ENCODE measurements at places on chromosomes 13 and 19.

- DNase-seq = no peak
Observed at GRCh38 chr13:42969565-42970172, 22.4 kb downstream of the EPSTI1 start.

DNA sequence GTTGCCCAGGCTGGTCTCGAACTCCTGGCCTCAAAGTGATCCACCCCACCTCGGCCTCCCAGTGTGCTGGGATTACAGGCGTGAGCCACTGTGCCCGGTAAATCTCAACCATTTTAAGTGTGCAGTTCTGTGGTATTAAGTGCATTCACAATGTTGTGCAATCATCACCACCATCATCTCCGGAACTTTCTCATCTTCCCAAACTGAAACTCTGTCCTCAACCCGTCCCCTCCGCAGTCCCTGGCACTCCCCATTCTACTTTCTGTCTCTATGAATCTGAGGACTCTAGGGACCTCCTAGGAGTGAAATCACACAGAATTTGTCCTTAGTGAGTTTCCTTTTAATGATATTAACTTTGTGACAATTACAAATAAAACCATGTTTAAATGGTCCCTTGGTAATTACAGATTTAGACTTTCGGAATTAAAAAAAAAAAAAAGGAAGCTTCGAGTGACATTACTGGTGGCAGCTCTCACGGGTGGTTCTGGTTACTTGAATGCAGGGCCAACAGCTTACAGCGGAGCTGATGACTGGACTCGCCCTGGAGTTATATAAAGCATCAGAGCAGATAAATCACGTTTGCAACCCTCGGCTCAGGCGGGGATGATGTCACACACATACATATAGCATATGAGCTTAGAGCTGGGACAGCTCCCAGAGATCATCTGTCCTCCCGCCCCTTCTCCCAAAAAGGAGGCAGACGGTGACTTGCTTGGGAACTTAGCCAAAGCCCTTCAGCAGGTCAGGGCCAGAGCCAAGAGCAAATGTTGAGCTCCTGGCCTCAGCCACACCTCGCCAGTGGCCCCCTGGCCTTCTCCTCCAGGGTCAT is 89.8 kb downstream of the ZNF557 start:
- no peak for DNase-seq

GRCh38 chr13:47521890-47522487 is 479.1 kb downstream of the SUCLA2 start:
- DNase-seq = no peak

DNA sequence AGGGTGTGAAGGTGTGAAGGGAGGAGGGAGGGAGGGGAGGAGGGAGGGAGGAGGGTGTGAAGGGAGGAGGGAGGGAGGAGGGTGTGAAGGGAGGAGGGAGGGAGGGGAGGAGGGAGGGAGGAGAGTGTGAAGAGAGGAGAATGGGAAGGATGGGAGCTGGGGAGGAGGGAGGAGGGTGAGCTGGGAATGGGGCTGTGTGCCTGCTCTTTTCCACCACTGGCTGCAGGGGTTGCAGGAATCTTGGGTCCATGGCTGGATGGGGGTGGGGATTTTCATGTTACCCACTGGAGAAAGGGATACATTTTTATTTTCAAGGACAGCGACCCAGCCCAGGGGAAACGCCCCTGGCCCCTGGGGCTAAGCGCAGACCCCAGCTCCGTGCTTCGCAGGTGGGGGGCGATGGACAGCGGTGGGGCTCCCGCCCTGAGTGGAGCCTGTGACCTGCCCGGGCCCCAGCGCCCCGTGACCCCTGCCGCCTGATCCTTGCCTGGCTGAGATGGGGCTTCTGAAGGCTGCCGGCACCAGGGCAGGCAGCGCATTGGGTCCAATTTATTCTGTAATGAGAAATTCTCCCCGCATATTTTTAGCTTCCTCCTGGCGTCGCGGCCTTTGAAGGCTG is 3.0 kb upstream of the EFNA2 start:
- DNase-seq = no peak

- DNase-seq = no peak
Observed at GRCh38 chr19:44111910-44112463, 1.2 kb upstream of the ZNF225 start.

DNA sequence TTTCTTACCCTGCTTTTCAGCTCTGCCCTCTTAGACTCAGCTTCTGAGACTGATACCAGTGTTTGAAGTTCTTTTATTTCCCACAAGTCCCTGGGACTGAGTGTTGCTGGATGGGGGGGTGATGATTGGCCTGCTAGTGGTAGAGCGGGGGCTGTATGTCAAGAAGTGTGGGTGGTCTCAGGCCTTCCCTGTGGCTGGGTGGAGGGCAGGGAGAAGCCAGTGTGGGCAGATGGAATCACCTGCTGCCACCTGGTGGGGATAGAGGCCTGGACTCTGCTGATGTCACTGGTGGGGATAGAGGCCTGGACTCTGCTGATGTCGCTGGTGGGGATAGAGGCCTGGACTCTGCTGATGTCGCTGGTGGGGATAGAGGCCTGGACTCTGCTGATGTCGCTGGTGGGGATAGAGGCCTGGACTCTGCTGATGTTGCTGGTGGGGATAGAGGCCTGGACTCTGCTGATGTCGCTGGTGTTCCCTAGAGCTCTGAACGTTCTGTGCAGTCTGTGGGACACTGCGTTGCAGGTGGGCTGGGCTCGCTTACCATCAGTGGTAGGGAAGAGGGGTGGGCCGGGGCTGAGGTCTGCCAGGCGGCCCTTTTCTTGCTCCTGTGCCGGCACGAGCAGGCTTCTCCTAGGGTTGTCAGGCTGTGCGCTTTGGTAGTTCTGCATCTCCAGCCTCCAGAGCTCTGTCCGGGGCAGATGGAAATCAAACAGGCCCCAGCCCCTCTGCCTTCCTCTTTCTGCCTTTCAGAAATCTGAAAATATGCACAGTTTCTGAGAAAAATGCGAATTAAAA is 101.3 kb downstream of the ARHGEF7 start:
- DNase-seq = no peak

GRCh38 chr19:17236811-17237543 is 8.7 kb downstream of the NR2F6 start:
- no peak for DNase-seq

DNA sequence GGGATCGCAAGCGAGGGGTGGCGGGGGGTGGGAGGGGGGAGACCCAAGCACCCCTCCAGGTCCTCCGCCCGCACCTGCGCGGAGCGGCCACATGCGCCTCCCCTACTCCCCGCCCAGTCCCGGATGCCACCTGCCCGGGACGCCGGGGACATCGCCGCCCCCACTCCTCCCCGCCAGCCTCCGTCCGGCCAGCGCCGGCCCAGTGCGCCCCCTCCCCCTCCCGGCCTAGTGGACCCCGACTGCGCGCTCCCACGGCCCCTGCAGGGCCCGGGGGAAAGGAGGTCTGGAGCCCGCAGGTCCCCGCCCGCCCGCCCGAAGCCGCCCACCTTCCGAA is 263 bp downstream of the RHPN2 start:
- no peak for DNase-seq

DNA sequence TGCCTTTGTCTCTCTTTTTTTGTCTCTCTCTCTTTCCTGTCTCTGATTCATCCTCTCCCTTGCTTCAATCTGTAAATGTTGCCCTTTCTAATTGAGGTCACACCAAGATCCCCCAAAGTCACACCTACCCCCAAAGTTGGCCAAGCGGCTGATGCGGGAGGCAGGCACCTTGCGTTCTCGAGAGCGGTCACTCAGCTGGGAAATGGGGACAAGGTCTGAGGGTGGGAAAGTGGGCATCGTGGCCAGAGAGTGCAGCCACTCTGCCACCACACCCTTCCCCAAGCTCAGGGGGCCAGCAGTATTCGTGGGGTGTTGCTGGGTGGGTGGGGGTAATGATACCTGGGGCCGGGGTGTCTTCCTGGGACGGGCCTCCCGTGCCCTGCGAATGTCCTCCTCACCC is 2.7 kb downstream of the COQ8B start:
- no peak for DNase-seq

DNA sequence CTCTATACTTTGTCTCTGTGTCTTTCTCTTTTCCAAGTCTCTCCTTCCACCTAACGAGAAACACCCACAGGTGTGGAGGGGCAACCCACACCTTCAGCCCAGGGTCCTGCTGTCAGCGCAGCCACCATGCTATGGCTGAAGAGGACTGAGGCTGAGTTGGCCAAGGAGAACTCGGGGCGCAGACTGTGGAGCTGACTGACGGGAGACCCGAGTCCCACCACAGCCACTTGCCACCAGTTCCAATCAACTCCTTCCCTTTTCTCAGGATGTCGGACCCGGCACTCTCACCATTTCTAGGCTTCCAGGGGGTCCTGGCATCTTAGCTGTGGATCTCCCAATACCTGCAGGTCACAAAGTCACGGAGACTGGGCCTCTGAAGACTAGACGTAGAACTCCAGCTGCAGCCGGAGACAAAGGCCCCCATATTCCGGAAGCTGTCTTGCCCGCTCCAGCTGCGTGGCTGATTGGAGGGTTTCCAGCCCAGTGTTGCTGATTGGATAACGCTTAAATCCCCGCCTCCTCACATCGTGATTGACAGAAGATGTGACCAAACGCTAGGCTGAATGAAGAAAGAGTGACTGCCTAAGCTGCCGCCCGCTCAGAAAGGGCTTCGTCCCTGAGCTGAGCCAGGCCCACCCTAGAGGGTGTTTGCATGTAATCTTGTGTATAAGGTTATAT is 63.6 kb downstream of the ZNF429 start:
- DNase-seq = no peak

- no peak for DNase-seq
Observed at GRCh38 chr13:40613192-40613818, 53.1 kb downstream of the FOXO1 start.

- DNase-seq = no peak
Observed at GRCh38 chr19:32357720-32358119, 12.3 kb downstream of the ZNF507 start.

GRCh38 chr19:29044037-29044436 is 168.9 kb downstream of the UQCRFS1 start:
- no peak for DNase-seq

DNA sequence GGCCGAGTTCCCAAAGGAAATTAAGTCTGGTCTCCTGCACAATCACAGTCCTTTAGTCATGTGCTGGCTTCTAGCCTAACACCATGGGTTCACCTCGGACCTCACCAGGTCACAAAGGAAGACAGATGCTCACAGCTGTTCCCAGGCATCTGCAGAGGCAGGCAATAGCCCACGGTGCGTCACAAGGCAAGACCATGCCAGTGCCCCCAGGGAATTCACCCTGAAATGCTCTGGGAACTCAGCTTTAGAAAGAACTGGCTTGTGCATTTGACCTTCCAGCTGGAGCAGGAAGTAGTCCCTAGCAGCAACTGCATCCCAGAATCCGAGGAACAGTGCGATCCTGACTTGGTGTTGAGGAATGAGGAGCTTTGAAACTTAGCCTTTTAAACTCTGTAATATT is 96.8 kb upstream of the WASF3 start:
- DNase-seq = no peak

DNA sequence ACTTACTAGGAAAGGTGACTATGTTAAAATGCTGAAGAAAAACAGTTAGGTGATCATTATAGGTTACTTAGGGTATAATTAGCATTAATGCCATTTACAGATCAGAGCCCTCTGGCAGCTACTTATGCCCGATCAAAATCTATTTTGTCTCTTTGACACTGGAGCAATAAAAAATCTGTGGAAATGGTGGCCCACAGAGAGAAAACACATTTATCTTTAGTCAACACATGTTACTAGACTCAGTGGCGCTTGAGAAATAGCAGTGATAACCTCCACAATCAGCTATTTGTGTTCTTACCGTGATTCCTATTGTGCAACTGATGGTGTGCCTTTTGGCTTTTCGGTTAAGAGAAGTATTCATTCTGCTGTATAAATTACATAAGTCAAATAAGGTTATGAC is 1519.6 kb downstream of the PCDH9 start:
- DNase-seq = no peak

- no peak for DNase-seq
Observed at GRCh38 chr19:55454787-55455243, 6.6 kb downstream of the ISOC2 start.

- no peak for DNase-seq
Observed at GRCh38 chr19:18202778-18203407, 949 bp downstream of the RAB3A start.

DNA sequence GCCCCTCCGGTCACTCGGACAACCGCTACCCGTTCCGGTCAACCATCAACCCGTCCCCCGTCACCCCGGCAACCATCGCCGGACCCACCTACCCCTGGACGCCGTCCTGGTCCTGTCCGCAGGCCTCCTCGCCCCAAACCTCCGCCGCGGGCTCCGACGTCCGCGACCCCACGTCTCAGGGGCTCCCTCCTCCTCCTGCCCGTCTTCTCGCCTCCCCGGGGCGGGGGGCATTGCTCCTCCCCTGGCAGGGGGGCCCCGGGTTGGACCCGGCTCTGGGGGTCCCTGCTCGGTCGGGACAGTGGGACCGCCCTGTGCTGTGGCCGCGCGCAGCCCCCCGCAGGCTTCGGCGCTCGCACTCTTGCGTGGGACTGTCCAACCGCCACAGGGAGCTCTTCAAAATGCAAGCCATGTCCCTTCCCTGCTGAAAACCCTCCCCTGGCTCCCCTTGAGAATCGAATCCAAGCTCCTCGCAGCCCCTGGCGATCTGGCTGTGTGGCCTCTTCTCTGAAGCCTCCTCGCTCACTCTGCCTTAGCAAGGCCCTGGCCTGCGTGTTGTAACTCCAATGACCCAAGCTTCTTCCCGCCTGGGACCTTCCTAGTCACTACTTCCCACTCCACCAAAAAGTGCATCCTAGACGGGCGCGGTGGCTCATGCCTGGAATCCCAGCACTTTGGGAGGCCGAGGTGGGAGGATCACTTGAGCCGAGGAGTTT is 8.4 kb downstream of the EPHX3 start:
- no peak for DNase-seq

DNA sequence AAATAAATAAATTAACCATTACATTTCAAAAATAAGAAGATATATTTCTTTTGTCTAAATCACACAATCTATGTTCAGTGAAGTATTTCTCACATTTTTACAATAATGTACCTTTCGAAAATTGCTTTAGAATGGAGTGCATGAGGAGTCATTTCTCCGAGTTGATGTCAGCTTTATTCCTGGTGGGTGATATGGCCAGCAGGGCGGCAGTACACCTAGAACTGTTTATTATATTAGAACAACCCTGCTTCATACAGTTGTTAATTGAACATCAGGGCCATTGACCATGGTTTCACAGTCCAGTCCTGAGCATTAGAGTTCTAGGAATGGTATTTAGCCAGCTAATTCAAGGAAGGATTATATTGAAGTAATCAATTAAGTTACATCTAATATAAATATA is 696.3 kb upstream of the SLC10A2 start:
- DNase-seq = no peak

DNA sequence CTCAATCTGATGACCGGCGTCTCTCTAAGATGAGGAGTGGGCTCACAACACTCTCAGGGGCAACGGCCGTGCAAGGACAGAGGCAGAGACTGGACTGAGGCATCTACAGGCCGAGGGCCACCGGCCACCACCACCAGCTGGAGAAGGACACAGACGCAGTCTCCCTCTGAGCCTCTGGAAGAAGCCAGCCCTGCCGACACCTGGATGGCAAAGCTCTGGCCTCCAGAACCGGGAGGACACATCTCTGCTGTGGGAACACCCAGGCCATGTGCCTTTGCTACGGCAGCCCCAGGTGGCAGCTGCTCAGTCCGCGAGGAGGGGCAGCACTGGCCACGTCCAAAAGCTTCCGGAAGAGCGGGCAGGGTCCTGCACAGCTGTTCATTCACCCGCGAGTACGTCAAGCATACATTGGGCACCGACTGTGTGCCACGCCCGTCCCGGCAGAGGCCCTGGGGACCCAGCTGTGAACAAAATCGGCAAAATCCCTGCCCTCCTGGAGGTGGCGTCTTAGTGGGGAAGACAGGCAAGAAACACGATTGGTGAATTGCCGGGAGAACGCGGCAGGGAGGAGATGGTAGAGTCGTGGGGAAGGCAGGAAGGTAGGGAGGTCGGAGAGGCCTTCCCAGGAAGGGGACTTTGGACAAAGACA is 17.1 kb downstream of the C2CD4C start:
- DNase-seq = no peak

GRCh38 chr13:62556978-62557377 is 1141.3 kb upstream of the PCDH20 start:
- DNase-seq = no peak

All from SK-N-MC (cell line).